A549 treated with Hydrocortisone at 1 μM for 4 hours (cell line): ENCODE measurements at places on chromosomes 4 and X. TPM values are rescaled to one million over a fixed set of nuclear protein-coding genes. Genes with fewer than 3 reads are reported as not detected.

Gene CENPVL1
- total RNA-seq = not detected in 5 replicates

Gene PAGE5
- total RNA-seq = not detected in 5 replicates

Gene RIBC1
- 0.54 to 0.94 TPM (median 0.67 TPM) in 5 replicates for total RNA-seq

Gene CTAG1B
- total RNA-seq = not detected in 5 replicates

Gene STATH
- not detected in 5 replicates for total RNA-seq

Gene CABS1
- total RNA-seq = not detected in 5 replicates

Gene CNOT6L
- total RNA-seq = 6.2 to 12.0 TPM (median 9.4 TPM) in 5 replicates

Gene XPNPEP2
- total RNA-seq = not detected in 5 replicates

Gene FGFR3
- 1.6 to 2.4 TPM (median 2.0 TPM) in 5 replicates for total RNA-seq

Gene PPEF2
- not detected in 5 replicates for total RNA-seq

Gene CTPS2
- 8.4 to 13.2 TPM (median 10.2 TPM) in 5 replicates for total RNA-seq

Gene IL13RA2
- 0.08 to 0.09 TPM in 2 of 5 replicates, not detected in the others for total RNA-seq

Gene ARMCX5
- total RNA-seq = 7.4 to 13.6 TPM (median 9.2 TPM) in 5 replicates

Gene PDK3
- total RNA-seq = 4.9 to 5.3 TPM (median 5.1 TPM) in 5 replicates

Gene UPF3B
- total RNA-seq = 16.5 to 22.0 TPM (median 17.0 TPM) in 5 replicates

Gene ENPEP
- 0.01 to 0.14 TPM (median 0.06 TPM) in 5 replicates for total RNA-seq

Gene NSG1
- 8.1 to 12.2 TPM (median 11.0 TPM) in 5 replicates for total RNA-seq

Gene RTL3
- total RNA-seq = 0.06 to 0.14 TPM (median 0.08 TPM) in 5 replicates

Gene CITED1
- 1.2 to 2.8 TPM (median 1.8 TPM) in 5 replicates for total RNA-seq

Gene GRIA3
- not detected in 5 replicates for total RNA-seq

Gene MAGEA2B
- total RNA-seq = 0.07 to 0.10 TPM in 2 of 5 replicates, not detected in the others

Gene BEX5
- total RNA-seq = not detected in 5 replicates

Gene GAGE12F
- not detected in 5 replicates for total RNA-seq

Gene RADX
- 0.03 to 0.06 TPM (median 0.03 TPM) in 4 of 5 replicates, not detected in the other for total RNA-seq

Gene CHRDL1
- total RNA-seq = not detected in 5 replicates

Gene CLCN5
- total RNA-seq = 1.6 to 4.0 TPM (median 2.6 TPM) in 5 replicates

Gene TMEM255A
- 0.23 to 0.74 TPM (median 0.33 TPM) in 5 replicates for total RNA-seq

Gene TRPC5OS
- total RNA-seq = not detected in 5 replicates

Gene FOXR2
- not detected in 5 replicates for total RNA-seq

Gene VEGFD
- 0.10 to 0.41 TPM (median 0.26 TPM) in 5 replicates for total RNA-seq

Gene PLP1
- total RNA-seq = not detected in 5 replicates

Gene FDCSP
- not detected in 5 replicates for total RNA-seq

Gene ADH7
- not detected in 5 replicates for total RNA-seq

Gene PDHA2
- total RNA-seq = not detected in 5 replicates

Gene BMPR1B
- 4.7 to 8.3 TPM (median 6.3 TPM) in 5 replicates for total RNA-seq

Gene SORCS2
- total RNA-seq = 3.0 to 5.8 TPM (median 4.4 TPM) in 5 replicates

Gene CLDN2
- total RNA-seq = 5.8 to 7.4 TPM (median 7.3 TPM) in 5 replicates

Gene PDE6B
- not detected in 5 replicates for total RNA-seq

Gene SEL1L3
- 22.9 to 27.1 TPM (median 24.2 TPM) in 5 replicates for total RNA-seq

Gene SPIN2A
- 0.06 to 0.17 TPM (median 0.12 TPM) in 5 replicates for total RNA-seq

Gene USP17L15
- total RNA-seq = not detected in 5 replicates

Gene SULT1B1
- total RNA-seq = 0.02 TPM in 5 replicates

Gene HSD17B13
- total RNA-seq = 0.05 to 0.08 TPM in 2 of 5 replicates, not detected in the others

Gene RNF128
- 0.07 to 0.13 TPM in 2 of 5 replicates, not detected in the others for total RNA-seq

Gene IGSF1
- total RNA-seq = 0.28 to 0.37 TPM (median 0.30 TPM) in 5 replicates

Gene KIF4A
- total RNA-seq = 25.7 to 31.0 TPM (median 26.9 TPM) in 5 replicates

Gene BEX2
- total RNA-seq = 7.1 to 12.0 TPM (median 9.3 TPM) in 5 replicates

Gene FRMD7
- not detected in 5 replicates for total RNA-seq

Gene BST1
- total RNA-seq = 15.5 to 17.8 TPM (median 16.3 TPM) in 5 replicates
